Activated effector memory CD4-positive, alpha-beta T cell treated with anti-CD3 and anti-CD28 coated beads, Interleukin-2, amount 50 U/mL, for 16 hours (primary cell): ENCODE measurements at places on chromosomes 7 and 10.

GRCh38 chr10:21293518-21294356 lies 231.7 kb downstream of the SKIDA1 start:
- no peak for DNase-seq

GRCh38 chr7:102463841-102464576 lies 654 bp downstream of the ALKBH4 start:
- DNase-seq: no peak

DNA sequence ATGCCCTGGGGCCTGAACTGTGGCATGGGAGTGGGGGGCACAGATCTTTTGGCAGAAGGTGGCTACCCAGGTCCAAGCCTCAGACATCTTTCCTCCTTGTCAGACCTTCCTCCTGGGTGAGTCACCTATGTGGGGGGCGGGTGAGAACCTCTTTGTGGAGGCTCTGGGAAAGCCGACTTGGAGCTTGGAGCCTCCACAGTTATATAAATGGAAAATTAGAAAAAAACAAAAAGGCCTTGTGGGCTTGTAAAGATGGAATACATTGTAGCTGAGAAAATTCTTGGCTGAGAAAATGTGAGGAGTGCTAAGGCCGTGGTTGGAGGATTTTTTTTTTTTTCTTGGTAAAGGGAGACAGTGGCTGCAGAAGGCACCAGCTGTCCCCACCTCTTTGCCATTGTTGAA lies 292.5 kb downstream of the CCDC3 start:
- no peak for DNase-seq

- no peak for DNase-seq
Measured at GRCh38 chr10:73248259-73248724, 1.2 kb upstream of the DNAJC9 start.

DNA sequence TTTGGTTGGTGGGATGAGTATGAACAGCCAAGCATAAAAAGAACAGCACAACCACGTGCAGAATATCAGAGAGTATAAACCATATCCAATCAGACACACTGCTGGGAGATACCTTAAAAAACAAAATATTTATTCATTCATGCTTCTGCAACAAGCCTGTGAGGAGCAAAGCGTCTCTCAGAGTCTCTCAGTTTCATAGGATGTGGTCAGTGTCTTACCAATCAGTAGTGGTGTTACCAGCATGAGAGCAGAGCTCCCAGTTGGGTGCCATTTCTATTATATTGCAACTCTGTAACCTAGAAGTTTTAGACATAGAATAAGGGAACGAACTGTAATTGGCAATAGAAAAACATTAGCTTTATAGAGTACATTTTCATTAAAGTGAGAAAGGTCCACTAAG lies 445.9 kb upstream of the LRRN3 start:
- no peak for DNase-seq

- DNase-seq: no peak
Measured at GRCh38 chr7:771234-772004, 44.3 kb upstream of the PRKAR1B start.

- no peak for DNase-seq
Measured at GRCh38 chr10:6114805-6115341, 26.0 kb downstream of the RBM17 start.

- no peak for DNase-seq
Measured at GRCh38 chr7:99557940-99558305, 519 bp upstream of the ZNF655 start.

GRCh38 chr7:47088329-47089067 lies 493.4 kb downstream of the TNS3 start:
- DNase-seq: no peak

- no peak for DNase-seq
Measured at GRCh38 chr7:138483531-138483930, 23.5 kb downstream of the TRIM24 start.

DNA sequence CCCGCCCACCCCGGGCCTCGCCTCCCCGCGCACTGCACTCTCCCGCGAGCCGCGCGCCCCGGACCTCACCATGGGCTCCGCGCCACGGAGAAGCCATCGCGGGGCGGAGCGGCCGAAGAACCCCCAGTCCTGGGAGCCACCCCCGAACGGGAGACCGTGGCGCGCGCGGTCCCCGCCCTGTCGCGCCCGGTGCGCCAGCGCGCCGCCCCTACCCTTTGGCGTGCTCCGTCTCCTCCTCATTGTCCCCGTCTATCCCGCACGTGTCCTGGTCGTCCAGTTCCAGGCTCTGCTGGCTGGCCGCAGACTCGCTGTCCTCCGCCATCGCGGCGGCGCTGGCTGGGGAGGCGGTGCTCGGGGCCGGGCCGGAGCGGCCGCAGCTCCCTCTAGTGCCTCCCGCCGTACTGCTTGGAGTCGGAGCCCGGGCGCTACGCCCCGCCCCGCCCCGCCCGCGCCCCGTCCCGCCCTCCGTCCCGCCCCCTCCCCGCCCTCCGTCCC lies at the start of gene NMT2:
Gene NMT2 (minus strand): TSS at position 403 of the 495 bp plus-strand sequence. CDS start 81 bp downstream, at position 322.
- no peak for DNase-seq

GRCh38 chr10:80144067-80144695 lies 11.7 kb downstream of the PLAC9 start:
- peak; percentile 69 for DNase-seq

DNA sequence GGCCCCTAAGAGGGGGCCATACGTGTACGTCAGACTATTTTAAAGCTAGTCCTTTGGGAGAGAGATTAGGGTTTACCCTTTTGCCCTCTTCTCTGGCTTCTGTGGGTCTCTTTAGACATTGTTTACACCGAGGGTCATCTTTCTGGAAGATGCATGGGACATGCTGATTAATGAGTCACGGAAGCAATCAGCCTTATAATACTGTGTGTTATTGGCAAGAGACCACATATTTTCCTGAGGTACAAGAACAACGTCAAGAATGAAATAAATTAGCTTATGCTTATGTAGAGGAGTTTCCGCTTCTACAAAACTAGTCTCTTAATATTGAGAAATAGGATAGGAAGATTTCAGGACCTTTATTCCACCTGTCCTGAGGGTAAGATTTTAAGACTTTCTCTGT lies 327.7 kb downstream of the BBS9 start:
- no peak for DNase-seq

DNA sequence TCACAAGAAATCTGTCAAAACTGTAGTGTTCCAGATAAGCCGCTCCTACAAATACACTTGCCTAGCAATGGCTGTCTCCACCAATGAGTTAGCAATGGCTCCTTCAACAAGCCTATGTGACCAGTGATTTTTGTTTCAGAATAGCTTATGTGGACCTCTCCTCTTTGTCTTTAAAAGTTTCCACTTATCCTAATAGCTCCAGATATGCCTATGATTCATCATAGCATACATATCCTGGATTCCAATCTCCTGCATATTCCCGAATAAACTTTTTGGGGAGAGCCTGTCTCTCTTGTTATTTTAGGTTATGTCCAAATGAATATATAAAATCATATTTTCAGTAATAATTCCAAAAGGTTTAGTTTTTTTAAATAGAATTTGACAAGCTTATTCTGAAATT lies 510.6 kb downstream of the ARL4A start:
- no peak for DNase-seq

DNA sequence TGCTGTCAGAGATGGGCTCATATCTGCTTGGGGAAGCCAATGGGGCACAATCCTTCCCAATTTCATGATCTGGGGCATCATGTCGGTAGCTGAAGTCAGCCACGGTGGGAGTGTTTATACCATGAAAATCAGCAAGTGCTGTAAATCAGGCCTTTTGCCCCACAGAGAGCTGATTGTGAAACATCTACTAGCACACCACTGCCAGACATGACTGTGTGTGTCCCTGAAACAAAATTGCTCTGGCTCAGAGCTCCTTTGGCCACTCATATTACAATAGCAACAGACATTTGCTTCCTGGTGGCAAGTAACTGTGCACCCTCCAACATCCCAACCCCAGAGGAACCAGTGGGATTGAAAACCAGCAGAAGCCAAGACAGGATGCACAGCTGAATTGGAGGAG lies 23.7 kb downstream of the GPR26 start:
- no peak for DNase-seq

GRCh38 chr7:85229544-85229943 lies 42.7 kb upstream of the SEMA3D start:
- no peak for DNase-seq

GRCh38 chr7:127673902-127674301 lies 21.9 kb downstream of the SND1 start:
- DNase-seq: no peak

GRCh38 chr10:85581371-85581770 lies 785.2 kb downstream of the GRID1 start:
- DNase-seq: no peak

DNA sequence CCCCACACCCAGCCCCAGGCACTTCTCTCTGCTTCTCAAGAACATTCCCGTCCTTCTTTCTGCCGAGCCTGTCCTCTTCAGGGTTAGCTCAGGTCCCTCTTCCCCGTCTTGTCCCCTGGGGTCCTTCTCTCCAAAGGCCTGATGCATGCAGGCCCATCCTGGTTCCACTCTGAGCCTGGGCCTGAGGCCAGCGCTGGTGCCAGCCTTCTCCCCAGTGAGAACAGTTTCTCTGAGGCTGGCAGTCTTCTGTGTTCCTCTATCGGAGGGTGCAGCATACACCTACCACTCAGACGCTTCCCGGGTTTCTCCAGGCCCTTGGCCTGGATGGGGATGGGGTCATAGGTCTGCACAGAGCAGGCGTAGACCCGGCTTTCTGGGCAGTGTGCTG lies 14.6 kb downstream of the AP5Z1 start:
- no peak for DNase-seq

GRCh38 chr10:58180666-58181065 lies 87.0 kb downstream of the IPMK start:
- no peak for DNase-seq

GRCh38 chr7:139543801-139544603 lies 20.5 kb downstream of the CLEC2L start:
- DNase-seq: no peak

- no peak for DNase-seq
Measured at GRCh38 chr7:142437741-142438140, 179.9 kb upstream of the PRSS58 start.

GRCh38 chr10:112687647-112688046 lies 240.6 kb downstream of the VTI1A start:
- no peak for DNase-seq

DNA sequence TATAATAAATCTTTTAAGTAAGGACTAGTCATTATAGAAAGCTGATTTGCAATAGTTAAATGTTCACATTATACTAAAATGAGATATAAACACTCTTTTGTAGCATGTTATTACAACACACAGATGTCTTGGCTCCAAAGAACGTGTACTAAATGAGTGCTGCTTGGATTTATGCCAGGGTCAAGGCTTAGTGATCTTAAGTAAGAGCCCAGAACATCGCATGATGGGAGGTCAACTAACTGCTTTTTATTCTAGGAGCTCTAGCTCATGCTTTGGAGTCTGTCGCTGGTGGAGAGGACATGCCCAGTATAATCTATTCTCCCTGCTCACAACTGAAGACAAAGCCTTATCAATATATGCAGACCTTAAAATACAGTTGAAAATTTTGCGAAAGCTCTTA lies 315.1 kb downstream of the BBS9 start:
- no peak for DNase-seq

GRCh38 chr7:142332421-142332820 lies 74.6 kb upstream of the PRSS58 start:
- DNase-seq: no peak

GRCh38 chr10:21069278-21069677 lies 172.2 kb upstream of the NEBL start:
- DNase-seq: no peak

GRCh38 chr10:74008212-74008731 lies 10.4 kb downstream of the VCL start:
- no peak for DNase-seq

- no peak for DNase-seq
Measured at GRCh38 chr7:158257001-158257400, 330.6 kb downstream of the PTPRN2 start.

DNA sequence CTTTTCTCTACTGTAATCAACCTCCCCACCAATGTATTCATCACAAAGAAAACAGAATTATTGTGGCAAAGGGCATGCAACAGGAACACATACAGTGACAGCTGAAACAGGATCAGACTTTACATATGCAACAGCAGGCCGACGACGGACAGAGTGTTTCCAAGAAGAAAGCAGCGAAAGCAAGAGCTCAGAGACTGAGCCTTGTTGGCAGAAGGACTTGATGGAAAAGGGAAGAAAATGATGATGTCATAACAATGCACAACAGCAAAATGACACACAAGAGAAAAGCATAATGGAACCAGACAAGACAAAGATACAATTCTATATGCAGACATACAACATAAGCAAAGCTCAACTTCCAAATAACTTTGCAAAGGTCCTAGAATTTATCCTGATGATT lies 106.5 kb downstream of the ARHGAP12 start:
- DNase-seq: no peak

- DNase-seq: no peak
Measured at GRCh38 chr10:35328404-35329037, 7.8 kb upstream of the CCNY start.

DNA sequence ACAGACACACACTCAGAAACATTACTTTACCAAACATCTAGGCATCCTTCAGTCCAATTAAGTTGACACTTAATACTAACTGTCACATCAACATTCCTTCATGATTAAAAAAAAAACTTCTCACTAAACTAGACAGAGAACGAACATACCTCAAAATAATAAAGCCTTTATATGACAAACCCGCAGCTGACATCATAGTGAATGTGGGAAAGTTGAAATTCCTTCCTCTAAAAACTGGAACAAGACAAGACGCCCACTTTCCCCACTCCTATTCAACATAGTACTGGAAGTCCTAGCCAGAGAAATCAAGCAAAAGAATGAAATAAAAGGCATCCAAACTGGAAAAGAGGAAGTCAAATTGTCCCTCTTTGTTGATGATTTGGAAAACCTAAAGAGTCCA lies 96.9 kb upstream of the PPP1R9A start:
- DNase-seq: no peak

DNA sequence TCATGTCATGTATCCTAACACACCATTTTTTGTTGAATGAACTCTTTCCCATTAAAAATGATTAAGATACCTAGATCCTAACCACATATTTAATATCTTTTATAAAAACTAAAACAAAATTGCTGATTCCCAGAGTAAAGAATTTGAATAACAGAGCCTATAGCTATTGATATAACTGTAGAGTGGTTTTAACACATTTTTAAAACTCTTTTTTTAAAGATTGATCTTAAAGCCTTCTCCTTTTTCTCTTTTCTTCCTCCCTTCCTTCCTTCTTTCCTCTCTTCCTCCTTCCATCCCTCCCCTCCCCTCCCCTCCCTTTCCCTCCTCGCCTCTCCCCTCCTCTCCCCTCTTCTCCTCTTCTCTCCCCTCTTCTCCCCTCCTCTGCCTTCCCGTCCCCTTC lies 605.4 kb upstream of the FZD8 start:
- DNase-seq: no peak

DNA sequence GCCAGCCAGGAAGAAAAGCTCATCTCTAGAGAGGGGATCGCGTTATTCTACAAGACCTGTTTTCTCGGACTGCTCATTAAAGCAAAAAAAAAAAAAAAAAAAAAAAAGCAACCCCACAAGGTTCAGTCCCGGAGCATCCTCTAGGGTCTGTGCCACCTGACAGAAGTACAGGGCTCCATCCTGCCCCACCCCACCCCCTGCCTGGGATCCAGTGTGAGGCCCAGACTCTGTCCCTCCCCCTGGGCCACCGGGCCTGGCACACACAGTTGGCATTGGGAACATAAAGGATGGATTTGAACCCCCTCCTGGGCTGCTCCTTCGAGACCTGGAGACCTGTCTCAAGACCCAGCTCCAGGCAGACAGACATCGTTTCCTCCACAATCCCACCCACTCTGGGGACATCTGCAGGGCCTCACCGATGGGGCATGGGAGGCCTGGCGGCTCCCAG lies 688 bp downstream of the ORAI2 start:
- peak; percentile 69 for DNase-seq
